ENCODE measurements at places on chromosomes 5 and 9. TPM values are rescaled to one million over a fixed set of nuclear protein-coding genes. Genes with fewer than 3 reads are reported as not detected.

PRUNE2 gene
- total RNA-seq: 10.6 TPM

WNK2 gene
- 8.5 TPM for total RNA-seq

MAMDC4 gene
- 5.6 TPM for total RNA-seq

- no peaks in the 10 kb centered on the region for H3K4me1 ChIP-seq
- H3K36me3 ChIP-seq: no peaks in the 10 kb centered on the region
- no peaks in the 10 kb centered on the region for H3K27me3 ChIP-seq
- no peak for DNase-seq
- H3K4me3 ChIP-seq: no peak overlapping the region
These were observed 7.1 kb downstream of the NSG2 start for GRCh38 chr5:174052636-174053035.

- no peaks in the 10 kb centered on the region for H3K27me3 ChIP-seq
- no peak overlapping the region for H3K4me3 ChIP-seq
- H3K4me1 ChIP-seq: peaks cover 19% of the 10 kb centered on the region
- H3K36me3 ChIP-seq: no peaks in the 10 kb centered on the region
- DNase-seq: no peak
These were observed 190.0 kb downstream of the OLFM1 start for GRCh38 chr9:135277219-135278201.

GRCh38 chr9:15498246-15498995 lies 12.3 kb downstream of the PSIP1 start:
- no peaks in the 10 kb centered on the region for H3K4me1 ChIP-seq
- no peaks in the 10 kb centered on the region for H3K27me3 ChIP-seq
- no peak for DNase-seq
- H3K4me3 ChIP-seq: no peak overlapping the region

Measured in lung (tissue), 17 donors.